ENCODE measurements at places on chromosomes 6 and 20. TPM values are rescaled to one million over a fixed set of nuclear protein-coding genes. Genes with fewer than 3 reads are reported as not detected.

Gene RIMS4
- total RNA-seq, result not detected

Gene KCTD20
- 28.5 TPM for total RNA-seq

Gene SLC22A2
- total RNA-seq, result not detected

Gene KHDC1L
- total RNA-seq, result not detected

Gene OR2B6
- not detected for total RNA-seq

Gene SNRPB2
- 11.0 TPM for total RNA-seq

Gene NKAIN4
- not detected for total RNA-seq

Gene CD40
- 6.6 TPM for total RNA-seq
